ENCODE measurements at places on chromosomes 16 and 17.
A peak's percentile ranks its signal among the peaks of the same experiment; 100 is the strongest.

- no peak for DNase-seq
- no peak overlapping the region for H3K27ac ChIP-seq
- H3K4me1 ChIP-seq: no peaks in the 10 kb centered on the region
- H3K27me3 ChIP-seq: no peaks in the 10 kb centered on the region
- H3K4me3 ChIP-seq: no peak overlapping the region
Measured at GRCh38 chr16:54373534-54374520, 87.2 kb upstream of the IRX3 start.

GRCh38 chr16:80007231-80007630 is 406.7 kb upstream of the MAF start:
- H3K27me3 ChIP-seq: no peaks in the 10 kb centered on the region
- H3K36me3 ChIP-seq: no peaks in the 10 kb centered on the region
- no peak overlapping the region for H3K27ac ChIP-seq
- DNase-seq: no peak
- H3K4me3 ChIP-seq: no peak overlapping the region

DNA sequence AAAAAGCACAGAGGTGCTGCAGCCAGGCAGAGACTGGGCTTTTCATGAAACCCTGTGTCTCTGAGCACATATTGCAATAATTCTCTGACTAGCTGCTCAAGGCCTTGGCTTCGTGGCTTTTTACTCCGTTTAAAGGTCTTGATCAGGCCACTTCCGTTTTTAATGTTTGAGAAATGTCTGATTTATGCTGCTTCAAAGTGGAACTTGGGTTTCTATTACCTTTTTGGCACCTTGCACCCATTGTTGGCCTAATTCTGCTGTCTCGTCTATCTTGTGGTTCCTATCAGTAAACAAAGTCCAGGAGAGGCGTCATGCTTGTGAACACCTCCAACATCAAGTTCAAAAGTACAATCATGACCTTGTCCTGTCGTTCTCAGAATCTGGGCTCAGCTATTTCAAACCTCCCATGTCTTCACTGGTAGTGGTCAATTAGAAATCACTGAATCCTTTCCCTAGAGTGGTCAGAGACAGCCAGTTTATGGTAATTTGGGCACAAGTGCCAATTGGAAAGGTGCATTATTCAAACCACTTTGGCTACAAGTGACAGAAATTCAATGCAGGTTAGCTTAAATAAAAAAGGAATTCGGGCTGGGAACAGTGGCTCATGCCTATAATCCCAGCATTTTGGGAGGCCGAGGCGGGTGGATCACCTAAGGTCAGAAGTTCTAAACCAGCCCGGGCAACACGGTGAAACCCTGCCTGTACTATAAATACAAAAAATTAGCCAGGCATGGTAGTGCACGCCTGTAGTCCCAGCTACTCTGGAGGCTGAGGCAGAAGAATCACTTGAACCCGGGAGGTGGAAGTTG is 33.3 kb upstream of the METTL9 start:
- DNase-seq: no peak
- no peak overlapping the region for H3K27ac ChIP-seq
- no peak overlapping the region for H3K4me3 ChIP-seq

DNA sequence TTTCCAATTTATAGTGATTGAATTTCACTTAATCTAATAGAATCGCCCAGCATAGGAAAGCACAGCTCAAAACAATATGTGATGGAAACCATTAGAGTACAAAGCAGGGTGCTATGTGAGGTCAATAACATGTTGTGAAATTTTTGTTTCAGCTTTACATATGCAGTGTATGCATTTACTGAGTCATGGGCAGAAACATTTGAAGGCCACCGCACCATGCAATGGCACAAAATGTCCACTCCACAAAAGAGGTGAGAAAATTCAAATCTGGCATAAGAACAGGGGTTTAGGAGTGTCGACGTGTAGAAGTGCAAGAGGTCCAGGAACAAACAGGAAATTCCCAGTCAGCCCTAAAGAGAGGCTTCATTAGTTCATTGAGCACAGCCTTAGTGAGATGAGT is 131.2 kb downstream of the ANKFN1 start:
- DNase-seq: no peak
- no peaks in the 10 kb centered on the region for H3K36me3 ChIP-seq
- H3K27ac ChIP-seq: no peak overlapping the region
- H3K4me1 ChIP-seq: no peaks in the 10 kb centered on the region
- no peaks in the 10 kb centered on the region for H3K27me3 ChIP-seq

DNA sequence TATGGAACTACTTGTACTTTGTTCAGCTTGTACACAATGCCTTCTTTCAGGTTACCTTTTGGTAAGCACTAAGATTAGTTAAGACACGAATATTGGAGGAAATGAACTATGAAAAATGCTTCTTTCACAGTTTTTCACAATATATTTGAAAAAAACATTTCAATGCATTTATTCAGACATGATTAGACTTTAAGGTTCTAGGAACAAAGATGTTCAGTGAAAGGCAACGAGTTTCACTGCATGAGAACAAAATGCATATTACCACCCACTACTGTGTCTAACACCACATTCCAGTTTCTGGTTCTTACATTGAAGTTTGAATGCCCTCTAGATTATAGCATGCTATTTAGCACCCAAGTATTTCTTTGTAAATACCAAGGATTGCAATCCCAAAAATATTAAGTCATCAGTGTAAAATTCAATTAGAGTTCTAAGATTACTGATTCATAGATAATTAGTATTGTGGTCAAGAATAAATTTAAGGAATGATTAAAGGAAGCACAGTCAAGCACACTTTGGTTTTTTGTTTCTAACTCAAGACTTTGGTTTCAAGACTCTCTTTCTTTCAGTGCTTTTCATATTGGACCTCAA is 261.7 kb downstream of the CEP112 start:
- H3K4me1 ChIP-seq: no peaks in the 10 kb centered on the region
- H3K27me3 ChIP-seq: no peaks in the 10 kb centered on the region
- H3K27ac ChIP-seq: no peak overlapping the region
- H3K36me3 ChIP-seq: no peaks in the 10 kb centered on the region

- no peaks in the 10 kb centered on the region for H3K4me1 ChIP-seq
- H3K36me3 ChIP-seq: peaks cover 68% of the 10 kb centered on the region
Measured at GRCh38 chr17:28700830-28701492, 10.7 kb downstream of the PROCA1 start.

GRCh38 chr17:72760368-72760767 is 332.1 kb downstream of the SLC39A11 start:
- H3K4me1 ChIP-seq: no peaks in the 10 kb centered on the region
- no peaks in the 10 kb centered on the region for H3K27me3 ChIP-seq
- H3K4me3 ChIP-seq: no peak overlapping the region
- DNase-seq: no peak
- no peaks in the 10 kb centered on the region for H3K36me3 ChIP-seq

DNA sequence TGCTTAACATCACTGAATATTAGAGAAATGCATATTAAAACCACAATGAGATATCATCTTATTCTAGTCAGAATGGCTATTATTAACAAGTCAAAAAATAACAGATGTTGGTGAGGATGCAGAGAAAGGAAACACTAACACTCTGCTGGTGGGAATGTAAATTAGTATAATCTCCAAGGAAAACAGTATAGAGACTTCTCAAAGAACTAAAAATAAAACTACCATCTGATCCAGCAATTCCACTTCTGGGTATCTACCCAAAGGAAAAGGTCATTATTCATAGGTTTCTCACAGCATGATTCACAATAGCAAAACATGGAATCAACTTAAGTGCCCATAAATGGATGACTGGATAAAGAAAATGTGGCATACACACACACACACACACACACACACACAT is 166.4 kb downstream of the CEP112 start:
- DNase-seq: no peak
- no peaks in the 10 kb centered on the region for H3K27me3 ChIP-seq
- no peak overlapping the region for H3K27ac ChIP-seq

- no peak for DNase-seq
- no peak overlapping the region for H3K4me3 ChIP-seq
- H3K27me3 ChIP-seq: no peaks in the 10 kb centered on the region
- no peak overlapping the region for H3K27ac ChIP-seq
- no peaks in the 10 kb centered on the region for H3K36me3 ChIP-seq
- H3K4me1 ChIP-seq: no peaks in the 10 kb centered on the region
Measured at GRCh38 chr16:85829171-85829719, 29.8 kb downstream of the COX4I1 start.

- peak overlapping the region; percentile 11 for H3K27ac ChIP-seq
- H3K4me1 ChIP-seq: peaks cover 16% of the 10 kb centered on the region
- H3K36me3 ChIP-seq: no peaks in the 10 kb centered on the region
- H3K27me3 ChIP-seq: no peaks in the 10 kb centered on the region
Measured at GRCh38 chr16:67278773-67279295, 498 bp upstream of the PLEKHG4 start.

DNA sequence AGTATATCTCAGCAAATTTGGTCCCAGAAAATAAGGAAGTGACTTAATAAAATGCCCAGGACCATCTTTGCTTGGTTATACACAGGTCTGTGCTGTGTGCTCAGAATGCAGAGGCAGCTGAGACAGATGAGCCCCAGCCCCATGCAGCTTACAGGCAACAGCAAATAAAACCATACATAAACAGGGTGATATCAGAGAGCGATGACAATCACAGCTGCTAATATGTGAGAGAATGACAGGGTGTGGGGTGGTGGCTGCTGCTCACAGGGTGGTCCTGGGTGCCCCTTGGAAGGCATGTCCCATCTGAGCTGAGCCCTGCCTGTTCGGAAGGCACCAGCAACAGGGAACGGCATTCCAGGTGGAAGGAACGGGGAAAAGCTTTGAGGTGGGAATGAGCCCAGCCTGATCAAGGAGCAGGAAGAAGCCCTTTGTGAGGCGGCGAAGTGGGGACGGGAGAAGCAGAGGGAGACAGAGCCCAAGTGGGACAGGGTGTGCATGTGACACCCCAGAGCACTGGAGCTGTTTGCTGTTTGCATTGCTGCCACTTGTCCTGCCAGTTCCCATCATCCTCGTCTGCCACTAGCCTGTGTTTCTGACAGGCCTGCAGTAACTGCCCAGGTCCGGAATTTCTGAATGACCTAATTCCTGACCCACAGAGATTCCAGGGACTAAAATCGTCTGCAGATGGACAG is 150.5 kb downstream of the KATNIP start:
- DNase-seq: no peak
- H3K27ac ChIP-seq: no peak overlapping the region
- H3K36me3 ChIP-seq: peaks cover 20% of the 10 kb centered on the region

- H3K36me3 ChIP-seq: no peaks in the 10 kb centered on the region
- H3K27me3 ChIP-seq: no peaks in the 10 kb centered on the region
- DNase-seq: no peak
Measured at GRCh38 chr16:88196471-88197400, 186.0 kb upstream of the ZNF469 start.

- no peaks in the 10 kb centered on the region for H3K27me3 ChIP-seq
- no peak overlapping the region for H3K4me3 ChIP-seq
- no peak overlapping the region for H3K27ac ChIP-seq
- H3K36me3 ChIP-seq: no peaks in the 10 kb centered on the region
- no peak for DNase-seq
Measured at GRCh38 chr16:2432286-2432685, 3.0 kb downstream of the CCNF start.

- DNase-seq: no peak
- no peaks in the 10 kb centered on the region for H3K36me3 ChIP-seq
- no peaks in the 10 kb centered on the region for H3K4me1 ChIP-seq
- H3K27ac ChIP-seq: no peak overlapping the region
- H3K27me3 ChIP-seq: no peaks in the 10 kb centered on the region
Measured at GRCh38 chr17:73128496-73128895, 36.0 kb upstream of the SLC39A11 start.

- no peak for DNase-seq
- H3K27ac ChIP-seq: peak overlapping the region; percentile 91
- no peaks in the 10 kb centered on the region for H3K27me3 ChIP-seq
- peak overlapping the region; percentile 97 for H3K4me3 ChIP-seq
- no peaks in the 10 kb centered on the region for H3K36me3 ChIP-seq
Measured at GRCh38 chr16:88784074-88784855, 755 bp downstream of the PIEZO1 start.

DNA sequence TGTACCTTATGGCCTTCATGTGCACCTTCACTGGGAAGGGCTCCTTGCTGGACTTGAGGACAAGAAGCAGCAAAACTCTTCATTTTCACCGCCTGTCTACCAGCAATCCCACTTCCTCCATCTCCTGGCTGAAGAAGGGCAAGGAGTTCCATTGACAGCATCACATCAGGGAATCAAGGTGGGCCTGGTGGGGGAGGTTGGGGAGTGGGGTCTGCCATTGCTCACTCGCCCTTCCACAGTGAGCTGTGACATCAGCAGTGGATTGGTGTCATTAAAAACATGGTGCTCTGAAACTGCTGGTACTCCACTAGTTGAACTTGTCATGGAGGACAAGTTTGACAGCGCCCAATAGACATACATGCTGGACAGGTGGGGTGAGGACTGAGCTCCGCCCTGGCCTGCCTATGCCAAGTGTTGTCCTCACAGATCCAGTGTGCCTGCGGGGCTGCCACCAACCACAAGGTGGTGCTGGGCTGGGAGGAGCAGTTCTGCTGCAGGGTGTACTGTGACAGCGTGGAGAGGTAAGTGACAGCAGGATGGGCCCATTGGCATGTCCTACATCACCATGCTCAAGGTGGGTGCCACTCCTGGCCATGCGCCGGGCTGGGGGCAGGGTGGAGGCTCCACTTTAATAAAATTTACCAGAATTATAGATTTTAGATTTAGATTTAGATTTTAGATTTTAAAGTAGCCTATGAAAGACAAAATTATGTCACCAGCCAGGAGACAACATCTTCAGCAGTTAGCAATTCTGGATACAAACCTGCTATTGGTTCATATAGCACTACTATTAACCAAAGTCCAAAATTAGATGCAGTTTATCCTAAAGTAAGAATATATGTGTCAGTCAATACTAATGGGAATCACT is 1729.1 kb downstream of the TP53TG3F start:
- no peaks in the 10 kb centered on the region for H3K4me1 ChIP-seq
- H3K27ac ChIP-seq: no peak overlapping the region
- H3K4me3 ChIP-seq: no peak overlapping the region
- H3K27me3 ChIP-seq: no peaks in the 10 kb centered on the region
- no peaks in the 10 kb centered on the region for H3K36me3 ChIP-seq
- no peak for DNase-seq

DNA sequence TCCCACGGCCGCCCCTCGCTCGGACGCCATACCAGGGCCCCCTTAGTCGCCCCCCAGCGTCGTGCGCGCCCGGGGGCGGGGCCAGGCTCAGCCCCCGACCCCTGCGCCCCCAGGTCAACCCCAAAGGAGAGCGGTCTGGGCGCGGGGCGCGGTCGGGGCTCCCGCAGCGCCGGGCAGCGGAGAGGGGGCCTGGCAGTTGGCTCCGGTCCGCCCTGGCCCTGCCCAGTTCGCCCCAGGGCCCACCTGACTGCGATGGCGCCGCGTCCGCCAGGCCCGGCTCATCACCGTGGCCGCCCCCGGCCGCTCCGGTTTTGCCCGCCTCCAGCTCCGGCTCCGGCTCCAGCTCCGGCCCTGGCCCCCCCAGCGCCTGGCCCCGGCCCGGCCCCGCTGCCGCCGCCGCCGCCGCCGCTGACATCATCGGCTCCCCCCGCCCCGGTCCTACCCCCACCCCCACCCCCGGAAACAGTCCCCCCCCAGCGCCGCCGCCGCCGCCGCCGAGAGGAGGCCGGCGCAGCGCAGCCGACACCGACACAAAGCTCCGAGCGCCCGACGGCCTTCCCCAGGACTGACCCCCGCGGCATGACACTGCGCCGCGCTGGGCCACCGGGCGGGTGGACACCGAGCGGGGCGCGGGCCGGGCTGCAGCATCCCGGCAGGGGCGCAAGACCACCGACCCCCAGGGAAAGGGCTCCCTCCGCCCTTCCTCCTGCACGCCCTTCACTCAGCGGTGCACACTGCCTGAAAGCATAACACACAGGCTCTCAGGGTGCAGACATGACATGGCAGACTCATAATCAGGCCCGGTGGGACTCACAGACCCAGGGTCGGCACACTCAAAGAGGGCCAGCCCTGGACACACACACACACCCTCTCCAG is at the start of gene ZBTB4:
Gene ZBTB4, minus strand, starts transcription at position 419 of the 876 bp plus-strand sequence. CDS start 12,830 bp downstream, outside the sequence.
- peak within 1 kb of the TSS; percentile 100 for H3K27ac ChIP-seq
- DNase-seq: no peak
- H3K27me3 ChIP-seq: no peaks in the 10 kb centered on the region
- H3K36me3 ChIP-seq: no peaks in the 10 kb centered on the region
- H3K4me1 ChIP-seq: peaks cover 31% of the 10 kb centered on the region
